ENCODE measurements at places on chromosomes 3 and 15.

GRCh38 chr3:30605706-30606300 is 598 bp upstream of the TGFBR2 start:
- no peak for DNase-seq

DNA sequence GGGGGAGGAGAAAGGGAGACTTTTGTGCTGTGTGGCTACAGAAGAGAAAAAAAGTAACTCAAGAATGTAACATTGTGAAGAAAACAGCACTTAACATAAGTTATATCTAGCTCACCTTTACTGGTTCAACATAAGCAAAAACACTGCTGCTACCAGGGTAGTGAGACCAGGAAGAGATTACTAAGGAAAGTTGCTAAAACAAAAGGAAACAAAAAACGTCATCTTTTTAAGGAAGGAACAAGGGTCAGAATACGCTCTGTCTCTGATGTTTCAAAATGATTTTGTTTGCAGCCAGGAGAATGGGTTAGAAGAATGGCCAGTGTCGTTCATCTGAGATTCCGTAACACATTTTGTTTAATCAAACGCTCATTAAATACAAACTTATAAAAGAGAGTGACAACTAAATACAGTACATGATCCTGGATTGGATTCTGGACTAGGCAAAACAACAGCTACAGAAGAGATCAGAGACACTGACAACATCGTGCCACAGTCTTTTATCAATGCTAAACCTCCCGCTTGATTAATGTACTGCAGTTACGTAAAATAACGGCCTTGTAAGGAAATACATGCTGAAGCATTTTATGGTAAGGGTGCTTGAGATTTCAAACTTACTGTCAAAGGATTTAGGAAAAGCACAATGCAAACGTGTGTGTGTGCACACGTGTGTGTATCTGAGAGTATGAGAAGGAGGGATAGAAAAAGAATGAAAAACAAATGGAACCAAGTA is 67.7 kb downstream of the FOXP1 start:
- DNase-seq: no peak

GRCh38 chr3:170054204-170054603 is 16.4 kb downstream of the GPR160 start:
- no peak for DNase-seq

DNA sequence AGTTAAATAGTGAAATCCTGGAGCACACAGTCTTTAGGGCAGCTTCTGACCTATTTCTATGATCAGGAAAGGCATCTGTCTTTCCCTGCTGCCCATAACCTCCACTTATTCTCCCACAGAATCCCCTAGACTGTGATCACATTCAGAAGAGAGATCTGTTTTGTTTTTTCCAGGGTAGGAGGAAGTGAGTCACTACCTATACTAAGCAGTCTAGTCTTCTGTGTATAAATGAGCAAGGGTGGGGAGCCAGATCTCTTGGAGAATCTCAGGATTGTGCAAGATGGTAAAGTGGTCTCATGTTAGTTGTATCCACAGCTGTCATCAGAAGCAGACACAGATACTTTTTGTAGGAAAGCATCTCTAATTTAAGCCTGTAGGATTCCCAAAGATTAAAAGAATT is 11.8 kb upstream of the FBXO22 start:
- peak; percentile 84 for DNase-seq

DNA sequence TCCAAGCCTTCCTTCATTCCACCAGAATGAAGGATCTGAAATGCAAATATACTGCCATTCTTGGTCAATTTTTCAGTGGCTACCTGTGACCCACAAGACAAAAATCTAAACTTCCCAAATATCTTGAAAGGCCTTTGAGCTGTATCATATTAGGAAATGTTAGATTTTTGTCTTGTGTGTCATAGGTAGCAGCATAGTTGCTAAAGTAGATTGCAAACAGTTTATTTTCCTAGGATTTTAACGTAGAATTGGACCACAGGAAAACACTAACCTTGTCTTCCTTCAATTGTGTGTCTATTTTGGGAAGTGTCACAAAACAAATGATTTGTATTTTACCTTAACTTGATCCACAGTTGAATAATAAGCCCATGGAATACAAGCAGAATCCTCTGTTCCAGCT is 42.4 kb downstream of the CP start:
- no peak for DNase-seq

DNA sequence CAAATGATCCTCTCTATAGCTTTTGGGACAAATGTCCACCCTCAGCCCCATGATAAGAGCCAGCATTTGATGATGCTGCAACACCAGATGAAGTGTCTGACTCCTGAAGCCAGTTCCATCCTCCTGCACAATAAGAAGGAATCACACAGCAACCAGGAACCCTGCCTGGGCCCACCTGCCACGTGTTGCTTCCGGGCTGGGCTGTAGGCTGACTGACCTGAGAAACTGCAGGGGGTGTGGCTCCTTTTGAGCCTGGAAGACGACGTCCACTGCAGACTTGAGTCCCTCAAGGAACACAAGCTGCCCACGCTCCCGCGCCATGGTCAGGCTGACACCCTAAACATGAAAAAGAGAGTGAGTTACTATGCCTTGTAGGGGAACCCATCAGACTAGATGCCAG is 9.4 kb downstream of the ELP6 start:
- no peak for DNase-seq

DNA sequence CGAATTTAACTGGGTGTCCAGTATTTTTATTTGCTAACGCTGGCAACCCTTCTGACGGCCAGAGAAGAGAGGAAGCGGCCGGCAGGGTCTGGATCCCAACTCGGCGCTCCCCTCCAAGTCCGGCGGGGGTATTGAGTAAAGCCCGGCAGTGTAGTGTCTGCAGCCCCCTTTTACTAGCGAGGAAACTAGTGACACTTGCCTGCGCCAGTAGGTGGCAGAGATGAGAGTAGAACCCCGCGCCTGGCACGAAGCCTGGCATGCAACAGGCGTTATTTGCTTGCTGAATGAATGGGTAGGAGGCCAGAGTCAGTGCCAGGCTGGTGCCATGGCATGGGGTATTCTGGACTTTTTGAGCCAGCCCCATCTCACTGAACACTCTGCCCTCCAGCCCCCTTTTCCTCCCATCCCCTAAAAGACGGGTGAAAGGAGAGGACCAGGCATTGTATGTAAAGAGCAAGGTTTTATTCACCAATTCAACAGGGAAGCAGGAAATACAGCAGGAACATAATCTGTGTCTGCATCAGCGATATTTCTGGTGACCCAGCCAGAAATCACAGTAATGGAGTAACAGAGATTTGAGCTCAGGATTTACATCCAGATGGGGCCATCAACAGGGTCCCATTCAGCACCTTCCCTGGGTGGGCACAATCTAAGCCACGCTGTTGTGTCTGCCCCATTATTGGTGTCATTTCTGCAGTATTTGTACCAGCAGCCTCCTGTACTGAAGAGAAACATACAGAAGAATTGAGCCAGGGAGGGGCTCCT is 788 bp upstream of the WDR73 start:
- DNase-seq: no peak

DNA sequence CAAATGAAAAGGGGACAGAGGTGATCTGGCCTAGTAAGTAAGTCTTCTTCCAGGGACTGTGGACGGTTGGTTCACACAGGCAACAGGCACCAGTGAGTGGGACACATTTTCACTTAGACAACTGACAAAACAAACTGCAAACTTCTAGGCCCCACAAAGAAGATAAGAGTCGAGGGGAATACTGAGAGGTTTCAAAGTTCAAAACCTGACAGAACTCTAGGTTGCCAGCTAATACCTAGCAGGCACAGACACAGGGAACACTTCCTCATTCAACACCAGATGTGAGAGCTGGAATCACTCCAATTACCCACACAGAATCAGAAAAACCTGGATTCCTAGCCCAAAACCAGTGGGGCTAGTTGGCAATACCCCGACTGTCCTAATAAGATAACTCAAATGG is 621.7 kb downstream of the ZPLD1 start:
- DNase-seq: no peak

DNA sequence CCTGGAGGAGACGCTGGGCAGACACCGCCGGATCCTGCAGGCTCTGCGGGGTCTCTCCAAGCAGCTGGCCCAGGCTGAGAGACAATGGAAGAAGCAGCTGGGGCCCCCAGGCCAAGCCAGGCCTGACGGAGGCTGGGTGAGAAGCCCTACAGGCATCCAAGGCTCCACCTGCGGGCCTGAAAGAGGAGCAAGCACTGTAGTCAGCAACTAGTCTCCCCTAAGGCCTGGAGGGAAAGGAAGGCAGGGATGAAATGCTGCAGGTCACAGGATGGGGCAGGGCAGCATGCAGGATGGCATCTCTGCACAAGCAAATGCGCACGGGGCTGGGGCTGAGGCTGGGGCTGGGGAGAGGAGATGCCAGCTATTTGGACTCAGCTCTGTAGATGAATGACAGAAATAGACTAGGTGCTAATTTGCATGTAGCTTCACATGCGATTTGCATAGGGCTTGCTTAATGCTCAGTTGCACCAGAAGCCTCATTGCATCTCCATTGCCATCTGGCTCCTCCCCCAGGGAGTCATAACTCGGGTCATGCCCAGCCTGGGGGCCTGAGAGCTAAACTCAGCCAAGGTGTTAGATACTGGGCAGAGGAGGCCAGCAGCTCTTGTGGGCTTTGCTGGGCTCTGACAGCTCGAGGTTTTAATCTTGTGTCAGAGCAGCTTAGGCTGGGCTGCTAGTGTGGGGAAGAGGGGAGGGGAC is 5.2 kb upstream of the CPLX3 start:
- no peak for DNase-seq

DNA sequence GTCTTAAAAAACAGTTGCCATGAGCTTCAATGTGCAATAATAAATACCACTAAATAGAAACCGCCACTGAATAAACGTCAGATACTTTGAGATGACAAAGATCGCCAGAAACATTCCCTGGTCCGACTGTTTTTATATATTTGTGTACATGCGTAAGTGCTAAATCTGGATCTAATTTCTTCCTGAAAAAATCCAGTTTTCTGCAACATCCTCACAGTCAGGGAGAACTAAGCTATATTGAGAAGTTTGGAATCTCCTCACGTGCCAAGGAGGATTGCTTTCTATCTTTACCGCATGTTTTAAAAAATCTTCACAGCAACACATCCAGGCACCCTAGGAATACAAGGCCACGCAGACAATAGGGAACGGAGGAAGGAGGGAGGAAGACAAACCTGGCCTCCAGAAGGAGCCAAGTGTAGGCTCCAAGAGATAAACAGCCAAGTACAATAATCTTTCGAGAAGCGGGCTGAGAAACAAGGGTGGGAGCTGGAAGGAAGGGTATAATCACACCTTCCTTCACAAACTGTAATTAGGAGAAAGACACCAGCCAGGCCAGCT is 5.7 kb downstream of the VGLL4 start:
- no peak for DNase-seq

GRCh38 chr3:77939726-77940125 is 899.8 kb downstream of the ROBO2 start:
- DNase-seq: no peak

GRCh38 chr3:178513546-178514380 is 22.5 kb upstream of the KCNMB2 start:
- no peak for DNase-seq

DNA sequence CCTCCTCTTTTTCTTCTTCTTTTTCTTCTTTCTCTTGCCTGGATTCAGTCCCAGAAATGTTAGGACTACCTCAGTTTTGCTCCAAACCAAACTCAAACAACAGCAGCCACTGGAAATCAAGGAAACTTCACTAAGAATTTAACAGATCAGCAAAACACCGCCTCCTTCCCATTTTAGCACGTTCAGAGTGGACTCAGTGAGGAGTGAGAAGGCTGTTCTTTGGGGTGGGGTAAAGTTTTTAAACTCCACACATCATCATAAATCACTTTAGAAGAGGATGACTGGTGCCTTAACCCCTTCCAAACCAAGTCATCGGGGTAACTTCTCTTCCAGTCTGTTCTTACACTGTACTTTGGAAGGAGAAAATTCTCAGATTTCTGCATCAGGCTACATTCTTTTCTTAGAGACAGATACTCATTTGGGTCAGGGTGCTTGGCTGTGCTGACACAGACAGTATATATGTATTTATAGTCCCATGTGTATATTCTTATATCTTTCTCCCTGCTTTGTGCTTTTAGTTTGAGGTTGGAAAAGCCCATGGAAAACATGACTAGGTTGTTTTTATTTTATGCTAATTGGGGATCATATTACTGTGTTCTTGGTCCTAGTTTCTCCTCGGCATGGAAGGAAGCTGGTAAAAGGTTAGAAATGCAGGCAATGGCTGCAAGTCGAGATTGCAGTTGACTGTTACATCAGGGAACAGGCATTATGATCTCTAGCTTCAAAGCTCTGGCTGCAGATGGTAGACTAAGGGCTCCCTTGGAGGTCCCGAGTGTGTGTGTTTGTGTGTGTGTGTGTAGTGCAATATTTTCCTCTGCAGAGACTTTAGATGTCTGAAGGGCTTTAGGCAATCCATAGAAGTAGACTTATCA is at the start of gene CCDC80:
CCDC80 (minus strand) TSS at position 214 of the 872 bp plus-strand sequence. CDS start 1,238 bp downstream, outside the sequence.
- peak; percentile 70 for DNase-seq

GRCh38 chr3:138082992-138083386 is 32.4 kb downstream of the DZIP1L start:
- no peak for DNase-seq

GRCh38 chr3:126517986-126518778 is 609 bp upstream of the UROC1 start:
- DNase-seq: no peak

DNA sequence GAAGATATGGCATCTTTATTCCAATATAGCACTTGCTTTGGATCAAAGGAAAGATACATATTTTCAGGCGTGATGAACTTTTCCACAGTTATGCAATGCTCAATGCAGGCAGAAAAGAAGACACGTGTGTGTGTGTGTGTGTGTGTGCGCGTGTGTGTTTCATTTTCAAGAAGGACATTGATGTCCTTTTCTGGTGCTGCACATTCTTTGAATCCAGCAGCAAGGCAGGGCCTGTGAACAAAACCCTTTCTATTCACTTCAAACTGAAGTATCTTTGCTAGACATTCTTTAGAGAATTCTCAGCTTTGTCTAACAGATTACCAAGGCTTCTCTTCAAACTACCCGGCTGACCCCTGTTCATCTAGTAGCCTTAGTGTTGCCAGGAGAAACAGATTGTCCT is 124.6 kb downstream of the CD47 start:
- DNase-seq: no peak

- DNase-seq: no peak
These were observed at the start of gene HRH1 for GRCh38 chr3:11154036-11154952. Gene HRH1 (plus strand): TSS chr3:11154493. CDS start chr3:11259038, 104,545 bp downstream.

GRCh38 chr3:117919621-117920020 is 1115.0 kb downstream of the IGSF11 start:
- DNase-seq: no peak

- DNase-seq: no peak
These were observed 545.5 kb upstream of the MDFIC2 start for GRCh38 chr3:70857916-70858315.

- no peak for DNase-seq
These were observed 64.6 kb downstream of the LYSMD4 start for GRCh38 chr15:99668533-99669182.

Data from non-pigmented ciliary epithelial cell (primary cell).